SHP77 treated with DMSO at 0.1 percent for 48 hours (cell line): ENCODE measurements at places on chromosomes 5 and 9.

DNA sequence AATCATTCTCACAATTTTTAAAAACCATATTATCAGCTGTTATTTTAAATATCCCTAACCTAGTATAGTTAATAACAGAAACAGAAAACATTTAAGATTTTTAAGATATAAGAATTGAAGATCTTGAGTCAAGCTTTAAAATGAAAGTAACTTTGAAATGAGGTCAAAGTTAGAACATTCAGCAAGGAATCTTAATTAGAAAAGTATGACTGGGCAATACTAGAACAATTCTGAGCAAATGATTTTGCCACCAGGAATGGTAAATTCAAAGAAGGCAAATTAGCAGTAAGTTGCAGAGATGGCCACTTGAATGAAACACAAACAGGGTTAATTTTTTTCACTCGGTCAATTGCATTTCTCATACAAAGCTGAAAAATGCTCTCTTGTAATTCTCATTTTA, 117.9 kb downstream of the NXNL2 start:
- no peak for DNase-seq

- DNase-seq: no peak
These were observed 107.5 kb downstream of the EBF1 start for GRCh38 chr5:158992037-158992740.

- no peak for DNase-seq
These were observed 21.2 kb downstream of the ABLIM3 start for GRCh38 chr5:149162401-149163084.

- no peak for DNase-seq
These were observed 19.8 kb upstream of the JAK2 start for GRCh38 chr9:4965174-4965821.

DNA sequence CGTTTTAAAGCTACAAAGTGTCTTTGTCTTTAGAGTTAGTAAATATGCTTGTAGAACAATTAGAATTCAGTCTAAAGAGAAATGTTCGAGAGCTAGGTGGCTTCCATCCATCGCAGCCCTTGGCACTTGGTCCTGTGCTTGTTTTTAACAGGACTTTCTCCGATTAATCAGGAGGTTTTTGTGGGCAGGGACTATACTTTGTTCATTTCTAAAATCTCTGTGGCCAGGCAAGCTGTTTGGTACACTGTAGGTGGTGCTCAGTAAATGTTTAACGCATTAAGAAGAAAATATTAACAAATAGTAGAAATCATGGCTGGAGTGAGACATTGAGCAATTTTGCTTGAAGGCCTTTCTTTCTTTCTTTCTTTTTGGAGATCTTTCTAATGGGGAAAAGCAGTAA, 20.8 kb downstream of the AGXT2 start:
- DNase-seq: no peak

GRCh38 chr9:96067004-96067403, 191.5 kb downstream of the ERCC6L2 start:
- no peak for DNase-seq

- no peak for DNase-seq
These were observed 662.0 kb downstream of the PTPRD start for GRCh38 chr9:9950813-9951212.

DNA sequence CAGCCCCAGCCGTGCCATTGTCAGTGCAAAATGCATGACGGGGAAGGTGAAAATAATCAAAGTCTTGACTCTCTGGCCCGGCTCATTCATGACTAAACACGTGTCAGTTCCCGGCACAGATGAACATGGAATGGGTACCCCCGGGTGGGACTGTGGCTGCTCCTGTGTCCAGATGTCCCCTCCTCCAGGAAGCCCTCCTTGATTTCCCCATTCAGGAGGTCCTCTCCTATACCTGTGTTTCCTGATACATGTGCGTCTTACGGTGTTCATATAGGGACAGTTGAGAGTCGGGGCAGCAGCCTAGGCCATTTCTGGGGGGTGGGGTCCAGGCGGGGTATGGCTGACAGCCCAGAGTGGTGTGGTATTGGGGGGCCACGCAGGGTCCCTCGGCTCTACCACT, 19.5 kb downstream of the RXRA start:
- DNase-seq: no peak

DNA sequence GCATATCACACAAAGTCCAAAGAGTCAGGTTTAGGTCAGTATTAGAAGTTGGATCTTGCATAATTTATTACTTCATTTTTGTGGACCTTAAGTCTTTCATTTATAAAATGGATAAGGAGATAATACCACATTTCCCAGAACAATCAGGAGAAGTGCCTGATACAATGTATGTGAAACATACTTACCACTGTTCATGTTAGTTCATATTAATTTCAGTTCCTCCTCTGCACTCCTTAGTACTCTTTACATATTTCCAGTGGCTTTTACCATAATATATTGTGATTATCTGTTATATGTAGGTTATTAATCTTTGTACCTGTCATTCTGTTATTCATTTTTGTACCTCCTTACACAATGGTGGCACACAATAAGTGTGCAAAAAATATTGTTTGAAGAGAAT, 214.4 kb downstream of the ARL15 start:
- no peak for DNase-seq

- DNase-seq: no peak
These were observed 404 bp upstream of the AFAP1L1 start for GRCh38 chr5:149271195-149271715.

- no peak for DNase-seq
These were observed 24.3 kb upstream of the XPA start for GRCh38 chr9:97721396-97721795.

DNA sequence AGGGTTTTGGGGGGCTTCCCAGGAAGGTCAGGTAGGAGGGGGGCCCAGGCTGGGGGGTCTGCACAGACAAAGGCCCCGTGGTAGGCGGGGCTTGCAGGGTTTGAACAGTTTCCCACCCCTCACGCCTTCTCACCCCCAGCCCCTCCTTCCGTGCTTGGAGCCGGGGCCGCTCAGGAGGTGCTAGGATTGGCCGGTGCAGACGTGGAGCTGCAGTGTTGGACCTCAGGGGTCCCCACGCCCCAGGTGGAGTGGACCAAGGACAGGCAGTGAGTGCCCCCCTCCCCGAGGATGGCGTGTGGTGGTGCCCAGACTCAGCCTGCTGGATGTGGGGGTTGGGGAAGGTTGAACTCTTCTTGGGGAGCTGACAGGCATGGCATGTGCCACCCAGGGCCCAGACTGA, 83.8 kb downstream of the HMCN2 start:
- no peak for DNase-seq
